ENCODE measurements at places on chromosomes 7 and 10.

- no peak for DNase-seq
Measured at GRCh38 chr7:71220210-71220695, 88.3 kb downstream of the GALNT17 start.

GRCh38 chr7:70647801-70648498, 484.0 kb upstream of the GALNT17 start:
- DNase-seq, result no peak

DNA sequence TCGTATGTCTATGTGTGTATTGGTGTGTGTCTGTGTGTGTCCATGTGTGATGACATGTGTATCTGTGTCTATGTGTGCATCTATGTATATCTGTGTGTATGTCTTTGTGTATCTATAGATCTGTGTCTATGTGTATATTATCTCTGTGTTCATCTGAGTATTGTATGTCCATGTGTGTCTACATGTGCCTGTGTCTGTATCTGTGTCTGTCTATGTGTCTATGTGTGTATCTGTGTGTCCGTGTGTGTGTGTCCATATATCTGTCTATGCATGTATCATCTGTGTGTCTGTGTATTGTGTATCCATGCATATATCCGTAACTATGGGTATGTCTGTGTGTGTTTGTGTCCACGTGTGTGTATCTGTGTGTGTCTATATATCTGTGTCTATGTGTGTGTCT, 2.7 kb upstream of the FAM20C start:
- DNase-seq, result no peak

DNA sequence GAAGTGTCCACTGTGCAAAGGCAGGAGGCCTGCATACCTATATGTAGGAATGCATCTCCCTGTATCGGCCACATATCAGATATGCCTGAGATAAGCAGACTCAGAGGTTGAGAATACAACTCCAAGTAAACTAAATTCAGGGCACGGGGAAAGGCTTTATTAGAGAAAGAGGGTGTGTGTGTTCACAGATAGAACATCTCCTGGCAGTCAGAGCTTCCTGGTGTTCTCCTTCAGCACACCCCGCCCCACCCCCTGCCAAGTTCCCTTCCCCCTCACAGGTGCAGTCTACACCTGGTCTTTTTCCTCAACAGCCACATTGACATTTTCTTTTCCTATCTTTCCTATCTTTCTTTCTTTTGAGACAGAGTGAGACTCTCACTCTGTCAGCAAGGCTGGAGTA, 17.1 kb downstream of the GBX1 start:
- no peak for DNase-seq

DNA sequence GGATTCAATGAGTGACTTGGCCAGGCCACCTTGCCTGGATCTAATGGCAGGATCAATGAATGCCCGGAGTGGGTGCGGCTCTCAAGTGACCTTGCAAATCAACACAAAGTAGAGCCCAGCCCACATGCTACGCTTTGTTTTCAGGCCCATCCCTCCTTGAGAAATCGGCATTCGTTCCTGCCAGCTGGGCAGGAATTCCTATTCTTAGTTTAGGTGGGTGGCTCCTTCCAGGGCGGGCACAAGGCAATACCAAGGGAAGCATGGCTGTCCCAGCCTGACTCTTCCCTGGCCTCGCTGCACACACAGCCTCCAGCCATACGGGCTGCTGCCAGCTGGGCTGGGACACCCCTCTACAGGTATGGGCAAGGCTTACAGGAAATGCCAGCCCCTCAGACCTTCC, 119.3 kb downstream of the SH3PXD2A start:
- DNase-seq, result no peak

DNA sequence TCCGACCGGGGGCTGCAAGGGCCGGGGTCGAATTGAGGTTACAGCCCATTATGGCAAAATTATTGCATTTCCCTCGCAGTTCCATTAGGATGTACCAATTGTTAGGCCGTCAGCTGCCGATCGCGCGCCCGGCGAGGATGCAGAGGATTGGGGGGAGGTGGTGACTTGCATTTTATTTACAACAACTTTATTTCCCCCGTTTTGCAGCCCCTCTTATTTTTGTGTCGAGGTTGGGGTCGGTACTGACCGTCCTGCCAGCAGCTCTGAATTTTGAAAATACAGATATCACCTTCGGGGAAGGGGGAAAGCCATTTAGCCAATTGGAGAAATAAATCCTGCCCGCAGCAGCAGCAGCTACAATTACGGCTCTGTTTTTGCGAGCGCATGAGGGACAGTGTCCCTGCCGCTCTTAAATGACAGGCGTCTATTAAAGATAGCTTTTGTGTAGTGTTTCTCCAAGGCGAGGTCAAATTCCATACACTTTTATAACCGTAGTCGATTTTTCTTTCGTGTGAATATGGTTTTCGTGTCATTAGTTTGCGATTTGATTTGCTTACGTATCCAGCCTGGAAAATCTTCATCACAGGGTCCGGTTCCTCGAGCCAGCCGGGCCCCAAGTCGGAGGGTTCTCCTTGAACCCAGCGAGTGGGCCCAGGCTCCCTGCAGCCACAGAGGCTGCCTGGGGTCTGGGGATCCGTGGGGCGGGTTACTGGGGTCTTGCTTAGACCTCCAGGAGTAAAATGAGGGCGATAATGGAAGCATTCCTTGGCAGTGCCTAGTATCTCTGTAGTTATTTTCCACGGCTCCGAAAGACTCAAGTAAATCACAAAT, 684 bp upstream of the HOXA5 start:
- DNase-seq, result no peak

GRCh38 chr7:30168835-30169573, 34.2 kb downstream of the MTURN start:
- peak; percentile 81 for DNase-seq

DNA sequence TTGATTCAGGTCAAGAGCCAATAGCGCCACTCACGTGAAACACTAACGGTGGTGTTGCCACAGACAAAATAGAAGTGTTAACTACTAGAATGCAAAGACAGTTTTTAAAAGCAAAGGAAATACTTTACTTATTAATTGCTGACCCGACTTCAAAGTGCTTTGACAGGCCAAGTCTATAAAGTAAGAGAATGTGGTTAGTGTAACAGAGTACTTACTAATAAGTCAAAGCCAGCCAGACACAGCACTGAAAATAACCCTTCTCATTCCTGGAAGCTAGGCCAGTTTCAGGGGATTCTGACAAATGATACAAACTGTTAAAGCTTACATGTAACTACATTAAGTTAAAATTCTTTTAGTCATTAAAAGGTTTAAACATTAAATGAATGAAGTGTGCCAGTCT, 50.3 kb downstream of the ENO4 start:
- no peak for DNase-seq

- DNase-seq, result no peak
Measured at GRCh38 chr7:156944876-156945275, 4.6 kb upstream of the NOM1 start.
